Tongue (tissue), 3 donors: ENCODE measurements at places on chromosomes 4 and X. TPM values are rescaled to one million over a fixed set of nuclear protein-coding genes. Genes with fewer than 3 reads are reported as not detected.
A peak's percentile ranks its signal among the peaks of the same experiment; 100 is the strongest.

DNA sequence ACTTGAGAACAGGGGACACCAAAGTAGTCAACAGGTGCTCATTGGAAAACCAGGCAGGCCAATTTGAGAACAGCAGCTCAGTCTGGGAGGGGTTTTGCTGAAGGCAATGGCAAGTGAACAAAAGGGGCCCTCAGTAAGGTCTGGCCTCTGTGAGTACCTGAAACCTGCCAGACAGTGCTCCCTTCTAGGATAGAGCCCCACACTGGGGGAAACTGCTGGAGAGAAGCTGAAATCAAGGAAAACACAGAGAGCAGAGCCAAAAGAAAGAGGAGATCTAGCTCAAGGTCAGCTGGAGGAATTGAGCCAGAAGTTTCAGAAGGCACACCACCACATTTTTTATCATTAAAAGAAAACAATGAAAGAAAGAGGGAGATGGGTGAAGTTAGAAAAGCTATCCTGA, 28.2 kb downstream of the PNMA6E start:
- DNase-seq, result no peak

DNA sequence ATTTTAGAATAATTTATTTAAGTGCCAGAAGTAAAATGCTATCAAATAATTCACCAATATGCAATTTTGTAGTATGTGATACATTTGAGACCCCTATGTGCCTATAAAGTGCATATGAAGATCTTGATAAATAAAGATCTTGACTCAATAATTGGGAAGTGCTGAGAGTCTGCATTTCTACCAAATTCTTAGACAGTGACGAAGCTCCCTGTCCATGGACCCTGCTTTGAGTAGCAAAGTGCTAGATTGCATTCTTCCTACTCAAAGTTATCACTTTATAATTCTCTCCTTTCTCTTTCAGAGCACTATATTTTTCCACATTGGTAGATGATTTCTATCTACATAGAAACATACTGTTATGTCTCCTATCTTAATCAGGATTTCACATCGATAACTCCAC, 1393.9 kb downstream of the ARAP2 start:
- DNase-seq, result no peak

DNA sequence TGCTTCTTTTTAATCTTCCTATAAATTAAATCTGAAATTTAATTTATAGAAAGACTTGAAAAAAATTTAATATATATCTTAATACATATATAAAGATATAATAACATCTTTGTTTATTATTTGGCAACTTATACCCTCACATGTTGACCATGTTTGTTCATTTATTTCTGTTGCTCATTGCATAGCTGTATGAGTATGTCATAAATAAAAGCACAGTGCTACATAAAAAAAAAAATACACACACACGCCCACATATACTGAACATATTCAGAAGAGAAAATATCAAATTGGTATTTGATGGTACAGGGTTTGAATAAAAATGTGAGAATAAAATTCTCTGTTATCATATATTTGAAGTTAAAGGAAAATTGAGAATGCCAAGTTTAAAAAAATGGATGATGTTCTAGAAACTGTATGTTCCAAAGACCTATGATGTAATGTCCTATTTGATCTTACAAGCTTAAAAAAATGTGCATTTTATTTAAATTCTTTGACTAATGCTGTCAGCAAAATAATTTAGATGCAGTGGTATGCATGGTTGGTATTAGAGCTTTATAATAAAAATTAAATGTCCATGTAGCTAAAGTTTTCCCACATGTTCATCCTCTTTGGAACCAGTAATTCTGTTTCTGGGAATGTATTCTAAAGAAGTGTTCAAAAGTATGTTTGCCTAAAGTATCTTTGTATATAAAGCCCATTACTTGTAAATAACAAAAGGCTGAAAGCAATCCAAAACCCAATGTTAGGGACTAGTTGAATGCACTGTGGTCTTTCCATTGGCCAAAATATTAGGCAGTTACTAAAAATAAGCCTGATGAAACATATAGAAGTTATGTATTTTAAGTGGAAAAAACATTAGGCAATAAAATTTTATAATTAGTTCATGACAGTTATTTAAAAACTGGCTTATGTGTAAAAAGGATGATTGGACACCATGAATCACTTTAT, 12.9 kb downstream of the TMEM184C start:
- no peak for DNase-seq

GRCh38 chr4:183413234-183414200, 30.9 kb upstream of the CDKN2AIP start:
- no peak for DNase-seq

- DNase-seq, result no peak
Observed at GRCh38 chr4:164783976-164784375, 30.0 kb downstream of the SMIM31 start.

- DNase-seq, result no peak
Observed at GRCh38 chrX:3445806-3446490, 99.5 kb upstream of the MXRA5 start.

GRCh38 chr4:20203508-20203907, 48.2 kb upstream of the SLIT2 start:
- peak; percentile 37 for DNase-seq

DNA sequence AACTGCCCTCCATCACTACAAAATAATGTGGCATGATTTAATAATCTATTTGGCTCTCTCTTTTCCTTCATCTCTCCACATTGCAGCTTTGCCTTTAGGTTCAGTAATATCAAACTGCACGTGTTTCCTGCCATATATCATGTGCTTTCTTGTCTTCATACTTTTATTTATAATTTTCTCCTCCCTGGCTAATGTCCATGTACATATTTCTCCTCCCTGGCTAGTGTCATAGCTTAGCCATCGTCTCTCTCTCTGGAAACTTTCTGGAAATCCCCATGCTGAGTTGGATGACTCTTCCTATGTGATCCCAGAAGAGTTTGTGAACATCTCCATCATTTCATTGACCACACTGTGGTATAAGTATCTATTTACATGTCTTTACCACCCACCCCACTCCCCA, 21.3 kb upstream of the PDGFC start:
- DNase-seq, result no peak

- DNase-seq, result peak; percentile 49
Observed at GRCh38 chrX:13123857-13124345, 79.5 kb upstream of the FAM9C start.

- no peak for DNase-seq
Observed at GRCh38 chrX:63720293-63720692, 64.7 kb downstream of the ARHGEF9 start.

DNA sequence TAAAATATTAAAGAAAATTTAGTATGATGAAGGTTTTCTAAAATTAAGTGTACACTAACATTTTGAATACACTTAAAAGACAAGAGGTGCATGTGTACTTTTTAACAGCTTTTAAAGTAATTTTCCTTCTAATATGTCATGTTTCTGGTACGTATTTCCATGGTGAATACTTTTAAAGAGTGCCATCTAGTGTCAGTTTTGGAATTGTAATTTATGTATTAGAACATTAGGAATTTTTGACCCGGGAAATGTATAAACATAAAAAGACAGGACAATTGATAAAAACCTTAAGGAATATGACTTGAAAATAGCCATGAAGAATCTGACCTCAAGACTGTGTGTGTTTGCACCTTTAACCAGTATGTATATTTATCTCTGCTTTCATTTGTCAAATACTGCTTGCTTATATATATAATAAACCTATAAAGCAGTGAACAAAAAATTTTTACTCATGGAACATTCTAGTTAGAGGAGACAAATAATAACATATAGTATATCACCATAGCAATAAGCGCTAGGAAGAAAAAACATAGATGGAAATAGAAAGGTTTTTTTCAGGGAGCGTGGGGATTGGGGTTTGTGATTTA, 7.2 kb downstream of the GSTCD start:
- peak; percentile 74 for DNase-seq

DNA sequence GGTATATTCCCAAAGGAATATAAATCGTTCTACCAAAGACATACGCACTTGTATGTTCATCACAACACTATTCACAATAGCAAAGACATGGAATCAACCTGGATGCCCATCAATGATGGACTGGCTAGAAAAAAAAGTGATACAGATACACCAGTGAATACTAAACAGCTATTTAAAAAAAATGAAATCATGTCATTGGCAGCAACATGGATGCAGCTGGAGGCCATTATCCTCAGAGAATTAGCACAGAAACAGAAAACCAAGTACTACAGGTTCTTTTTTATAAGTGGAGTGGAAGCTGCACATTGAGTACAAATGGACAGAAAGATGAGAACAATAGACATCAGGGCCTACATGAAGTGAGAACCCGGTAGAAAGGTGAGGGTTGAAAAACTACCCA, 81.4 kb downstream of the ANTXR2 start:
- DNase-seq, result no peak

GRCh38 chr4:43360296-43360695, 467.8 kb downstream of the GRXCR1 start:
- DNase-seq, result no peak

DNA sequence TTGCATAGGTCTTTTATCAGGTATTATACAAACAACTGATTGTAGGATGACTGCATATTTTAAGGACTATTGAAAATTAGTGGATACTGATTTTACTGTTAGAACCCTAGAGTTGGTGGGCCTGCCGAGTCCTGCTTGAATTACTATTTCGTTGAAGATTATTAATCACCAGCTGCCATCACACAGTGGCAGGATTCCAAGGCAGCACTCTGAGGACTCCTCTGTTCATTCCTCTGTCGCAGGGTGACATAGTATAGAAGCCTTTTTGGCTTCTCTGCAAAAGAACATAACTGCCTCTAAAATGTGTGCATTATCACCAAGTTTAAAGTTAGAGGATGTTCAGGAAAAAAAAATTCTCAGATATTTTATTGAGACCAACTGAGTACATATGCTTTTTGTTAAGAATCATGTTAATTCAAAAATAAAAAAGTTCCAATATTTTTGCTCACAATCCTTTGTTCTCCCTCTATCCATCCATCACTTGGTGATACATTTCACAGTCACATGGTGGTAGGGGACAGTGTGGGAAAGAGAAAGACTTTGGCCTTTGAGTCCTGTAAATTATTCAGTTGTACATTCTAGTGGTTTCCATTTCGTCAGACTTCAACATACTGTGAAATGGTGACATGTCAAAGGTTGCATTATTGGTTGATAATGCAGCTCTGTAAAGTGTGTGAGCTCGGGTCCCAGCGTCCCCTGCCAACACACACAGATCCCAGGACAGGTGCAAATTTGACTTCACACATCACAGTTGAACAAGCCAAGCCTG, 332.5 kb downstream of the GRID2 start:
- peak; percentile 25 for DNase-seq

DNA sequence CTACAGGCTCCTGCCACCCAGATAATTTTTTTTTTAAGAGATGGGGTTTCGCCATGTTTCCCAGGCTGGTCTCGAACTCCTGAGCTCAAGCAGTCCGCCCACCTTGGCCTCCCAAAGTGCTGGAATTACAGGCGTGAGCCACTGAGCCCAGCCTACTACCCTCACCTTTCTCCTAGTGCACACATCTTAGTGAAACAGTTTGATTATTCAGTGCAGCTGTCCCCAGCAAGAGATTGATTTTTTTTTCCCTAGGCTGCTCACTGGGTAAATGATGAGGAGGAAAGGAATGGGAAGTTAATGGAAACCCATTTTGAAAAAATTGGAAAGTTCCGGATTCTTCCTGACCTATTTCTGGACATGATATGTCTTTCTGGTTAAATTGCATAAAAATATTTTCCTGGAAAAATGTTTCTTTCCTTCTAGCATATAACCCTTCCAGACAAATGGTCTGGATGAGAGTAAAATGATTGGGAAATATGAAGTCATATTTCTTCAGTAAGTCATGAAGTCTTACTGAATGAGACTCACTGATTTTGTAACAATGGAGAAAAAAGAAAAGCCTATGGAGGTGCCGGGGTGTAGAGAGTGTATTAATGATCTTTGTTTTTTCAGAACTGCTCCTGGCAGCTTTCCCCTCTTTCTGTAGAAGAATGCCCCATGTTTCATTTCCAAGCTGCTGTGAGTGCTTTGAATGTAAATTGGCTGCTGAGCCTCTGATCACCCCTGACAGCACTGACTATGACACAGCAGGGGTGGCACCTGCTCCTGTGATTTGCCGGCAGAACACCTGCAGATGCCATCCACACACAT, 19.5 kb upstream of the ZNF41 start:
- DNase-seq, result no peak

GRCh38 chr4:22587253-22587652, 71.4 kb upstream of the ADGRA3 start:
- no peak for DNase-seq

DNA sequence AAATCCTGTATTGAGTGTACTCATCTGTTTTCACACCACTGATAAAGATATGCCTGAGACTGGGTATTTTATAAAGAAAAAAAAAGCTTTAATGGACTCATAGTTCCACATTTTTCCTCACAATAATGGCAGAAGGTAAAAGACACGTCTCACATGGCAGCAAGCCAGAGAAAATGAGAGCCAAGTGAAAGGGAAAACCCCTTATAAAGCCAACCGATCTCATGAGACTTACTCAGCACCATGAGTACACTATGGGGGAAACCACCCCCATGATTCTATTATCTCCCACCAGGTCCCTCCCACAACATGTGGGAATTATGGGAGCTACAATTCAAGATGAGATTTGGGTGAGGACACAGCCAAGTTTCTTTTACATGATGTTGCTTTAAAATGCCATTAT, 171.9 kb downstream of the GALNTL6 start:
- no peak for DNase-seq

DNA sequence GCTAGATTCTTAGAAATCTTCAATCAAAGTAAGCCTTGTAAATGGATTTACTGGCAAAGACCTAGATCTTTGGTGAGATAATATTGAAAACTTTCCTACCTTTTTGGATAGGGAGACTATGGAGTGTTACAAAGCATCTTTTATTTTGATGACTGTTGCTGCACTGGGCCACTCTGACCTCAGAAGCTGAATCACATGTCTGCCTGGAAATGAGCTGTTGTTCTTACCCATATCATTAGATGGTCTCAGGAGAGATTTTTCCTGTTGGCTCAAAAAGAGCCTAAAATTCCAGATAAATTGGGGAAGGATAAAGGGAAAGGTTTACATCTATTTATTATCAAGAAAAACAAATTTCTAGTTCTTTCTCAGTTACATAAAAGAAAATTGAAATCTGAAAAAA, 127.5 kb upstream of the BMP3 start:
- no peak for DNase-seq

DNA sequence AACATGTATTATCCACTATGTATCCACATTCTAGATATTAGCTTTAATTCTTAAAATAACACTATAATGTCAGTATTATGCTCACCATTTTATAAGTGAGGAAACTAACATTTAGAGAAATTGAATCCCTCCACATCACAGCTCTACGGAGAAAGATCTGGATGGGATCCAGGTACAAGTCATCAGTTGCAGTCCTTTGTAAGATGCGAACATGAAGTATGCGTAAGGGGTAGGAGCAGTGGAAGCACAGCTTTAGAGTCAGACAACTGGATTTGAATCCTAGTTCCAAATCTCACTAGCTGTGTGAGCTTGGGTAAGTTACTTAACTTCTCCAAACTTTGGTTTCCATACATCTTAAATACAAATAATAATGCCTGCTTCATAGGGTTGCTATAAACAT, 162.5 kb downstream of the ATP10D start:
- no peak for DNase-seq

GRCh38 chr4:48173056-48173991, 39.3 kb upstream of the TXK start:
- peak; percentile 19 for DNase-seq

The SPATA4 gene
- not detected for total RNA-seq

The GRIA2 gene
- total RNA-seq, result 8.9 TPM

The BMP3 gene
- 5.8 TPM for total RNA-seq

The MAGEE2 gene
- not detected for total RNA-seq

The INPP4B gene
- 39.4 TPM for total RNA-seq

The ENAM gene
- total RNA-seq, result 1.7 TPM

The DCLK2 gene
- total RNA-seq, result 17.7 TPM

The C4orf51 gene
- not detected for total RNA-seq
